ENCODE measurements at places on chromosomes 3 and 15.

- no peak for DNase-seq
Measured at GRCh38 chr3:13013151-13013561, 60.1 kb downstream of the IQSEC1 start.

- no peak for DNase-seq
Measured at GRCh38 chr3:61903074-61903473, 341.7 kb downstream of the PTPRG start.

GRCh38 chr15:66797921-66798320 is 95.9 kb downstream of the SMAD6 start:
- no peak for DNase-seq

- DNase-seq = peak; percentile 78
Measured at GRCh38 chr15:44550256-44550655, 13.3 kb downstream of the EIF3J start.

DNA sequence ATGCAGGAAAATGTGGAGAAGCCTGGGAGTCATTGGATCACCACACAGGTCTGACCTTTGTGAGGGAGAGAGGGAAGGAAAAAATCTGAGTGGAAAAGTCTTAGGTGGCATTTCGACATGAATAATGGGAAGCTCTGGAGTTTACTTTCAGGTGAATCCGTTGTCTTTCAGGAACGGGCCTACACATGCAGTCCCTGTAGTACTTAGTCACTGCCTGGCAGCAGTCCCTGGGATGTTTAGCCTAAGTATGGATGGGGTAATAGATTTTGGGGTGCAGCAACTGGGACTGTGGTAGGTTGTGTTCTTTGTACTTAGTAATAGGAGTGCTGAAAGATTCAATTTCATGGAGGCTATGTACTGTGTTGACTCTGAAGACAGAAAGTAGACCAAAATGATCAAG is 227.5 kb upstream of the EPHA3 start:
- no peak for DNase-seq

GRCh38 chr15:70064441-70064840 is 33.3 kb downstream of the TLE3 start:
- DNase-seq = no peak

DNA sequence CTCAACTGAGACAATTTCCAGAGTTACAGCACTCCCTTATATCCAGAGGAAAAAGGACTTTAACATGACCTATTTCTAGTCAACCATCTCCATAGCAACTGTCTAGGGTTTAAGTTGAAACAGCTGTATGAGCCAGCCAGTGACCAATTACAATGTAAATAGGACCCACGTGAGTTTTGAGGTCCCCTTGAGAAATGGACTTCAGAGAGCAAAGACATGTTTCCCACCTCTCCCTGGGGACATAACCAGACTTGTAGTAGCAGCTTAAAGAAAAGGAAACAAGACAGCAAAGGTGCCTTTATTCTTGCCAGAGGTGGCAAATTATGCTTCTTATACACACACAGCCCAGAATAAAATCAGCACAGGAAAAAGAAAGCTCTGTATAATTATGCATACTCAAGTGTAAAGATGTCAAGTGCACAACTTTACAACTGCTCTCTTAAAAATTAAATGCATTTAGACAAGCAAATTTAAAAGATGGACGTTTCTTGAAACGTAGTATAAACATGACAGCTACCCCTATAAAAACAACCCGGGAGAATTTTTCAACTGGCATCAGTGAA is 40.2 kb downstream of the SUMF1 start:
- DNase-seq = peak; percentile 91

DNA sequence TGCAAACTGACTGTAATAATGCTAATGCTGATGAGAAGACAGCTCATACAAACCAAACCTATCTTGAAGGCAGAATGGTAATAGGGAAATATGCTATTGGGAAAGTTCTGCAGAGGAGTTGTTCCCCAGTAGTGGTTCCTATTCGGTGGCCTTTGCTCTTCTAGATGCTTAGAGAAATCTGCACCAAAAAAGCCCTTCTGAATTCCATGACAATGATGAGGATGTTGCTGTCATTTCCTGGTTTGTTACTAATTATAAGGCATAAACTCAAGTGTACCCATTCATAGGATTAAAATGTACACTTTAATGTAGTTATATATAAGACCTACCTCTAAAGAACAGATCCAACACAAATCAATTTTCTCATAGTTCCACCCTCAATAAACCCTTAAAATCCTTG is 30.1 kb downstream of the TOMM70 start:
- no peak for DNase-seq

- no peak for DNase-seq
Measured at GRCh38 chr3:194082743-194083636, 53.0 kb upstream of the HES1 start.

- DNase-seq = peak; percentile 29
Measured at GRCh38 chr3:11705049-11705448, 61.3 kb upstream of the VGLL4 start.

DNA sequence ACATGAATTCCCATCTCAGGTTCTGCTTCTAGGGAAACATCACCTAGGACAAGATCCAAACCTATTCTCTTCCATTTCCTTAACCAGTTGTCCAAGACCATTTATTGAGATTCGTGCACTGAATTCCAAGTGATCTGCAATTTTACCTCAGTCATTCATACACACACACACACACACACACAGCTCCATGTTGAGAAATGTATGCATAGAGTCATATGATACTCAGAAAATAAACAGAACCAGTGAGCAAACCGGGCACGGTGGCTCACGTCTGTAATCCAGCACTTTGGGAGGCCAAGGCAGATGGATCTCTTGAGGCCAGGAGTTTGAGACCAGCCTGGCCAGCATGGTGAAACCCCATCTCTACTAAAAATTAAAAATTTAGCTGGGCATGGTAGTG is 6.1 kb upstream of the KPNA1 start:
- no peak for DNase-seq

DNA sequence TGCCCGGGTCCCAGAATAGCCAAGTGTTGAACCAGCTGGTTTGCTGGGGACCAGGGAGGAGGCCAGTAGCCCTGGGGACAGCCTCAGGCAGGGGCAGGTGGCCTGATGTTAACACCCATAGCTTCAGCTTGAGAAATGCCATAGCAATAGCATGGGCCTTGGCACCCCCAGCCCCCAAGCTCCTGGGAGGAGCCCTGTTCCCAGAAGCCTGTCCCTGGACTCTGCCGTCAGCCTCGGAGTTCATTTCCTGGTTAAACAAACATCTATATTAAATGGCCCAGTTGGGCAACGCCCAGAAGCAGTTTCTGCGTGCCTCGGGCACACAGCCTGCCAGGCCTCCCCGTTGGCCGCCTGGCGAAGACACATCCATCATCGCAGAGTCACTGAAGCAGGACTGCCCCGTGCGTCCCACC is 58.2 kb downstream of the FGD5 start:
- DNase-seq = peak; percentile 57

GRCh38 chr3:37981348-37981664 is 9.3 kb upstream of the VILL start:
- no peak for DNase-seq
